ENCODE measurements at places on chromosomes 11 and 22.
A peak's percentile ranks its signal among the peaks of the same experiment; 100 is the strongest.

- DNase-seq, result peak; percentile 49
Observed at GRCh38 chr11:92180664-92181251, 43.9 kb upstream of the FAT3 start.

- peak; percentile 45 for DNase-seq
Observed at GRCh38 chr11:23112987-23113886, 253.0 kb upstream of the CCDC179 start.

- peak; percentile 30 for DNase-seq
Observed at GRCh38 chr11:95398437-95399112, 167.6 kb upstream of the SESN3 start.

DNA sequence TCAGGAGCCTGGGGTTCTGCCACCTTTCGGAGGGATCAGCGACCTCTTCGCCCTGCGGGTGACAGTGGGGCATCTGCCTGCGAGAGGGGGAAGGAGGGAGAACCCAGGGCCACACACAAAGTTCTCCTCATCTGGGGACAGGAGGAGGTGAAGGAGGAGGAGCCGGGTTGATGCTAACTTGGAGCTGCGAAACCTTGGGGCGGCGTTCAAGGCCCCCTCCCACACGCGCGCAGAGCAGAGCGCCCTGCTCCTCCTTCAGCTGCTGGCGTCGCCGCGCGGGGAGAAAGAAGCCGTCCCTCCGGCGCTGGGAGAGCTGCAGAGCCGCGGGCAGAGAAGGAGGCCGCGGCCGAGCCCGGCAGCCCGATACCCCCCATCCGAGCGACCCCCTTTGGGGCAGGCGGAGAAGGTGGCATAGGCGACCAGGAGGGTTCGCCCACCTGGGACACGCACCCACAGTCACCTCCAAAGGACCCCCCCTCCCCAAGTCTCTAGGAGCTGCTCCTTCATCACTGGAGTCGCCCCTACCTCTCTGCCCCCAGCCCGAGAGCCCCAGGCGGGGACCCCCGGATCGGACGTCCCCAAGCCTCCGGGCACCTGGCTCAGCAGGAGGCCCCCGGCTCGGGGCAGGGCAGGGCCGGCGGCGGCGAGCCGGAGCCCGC lies at the start of gene RASD2:
Gene RASD2 (plus strand): TSS at position 237 of the 659 bp plus-strand sequence. CDS start 5,979 bp downstream, outside the sequence.
- DNase-seq, result peak; percentile 28

- no peak for DNase-seq
Observed at GRCh38 chr11:90321018-90321417, 98.2 kb upstream of the CHORDC1 start.

- DNase-seq, result peak; percentile 1
Observed at GRCh38 chr11:6799402-6799801, at the start of gene OR6A2. OR6A2 (minus strand) TSS chr11:6799689; CDS start chr11:6795708, 3,981 bp downstream.

DNA sequence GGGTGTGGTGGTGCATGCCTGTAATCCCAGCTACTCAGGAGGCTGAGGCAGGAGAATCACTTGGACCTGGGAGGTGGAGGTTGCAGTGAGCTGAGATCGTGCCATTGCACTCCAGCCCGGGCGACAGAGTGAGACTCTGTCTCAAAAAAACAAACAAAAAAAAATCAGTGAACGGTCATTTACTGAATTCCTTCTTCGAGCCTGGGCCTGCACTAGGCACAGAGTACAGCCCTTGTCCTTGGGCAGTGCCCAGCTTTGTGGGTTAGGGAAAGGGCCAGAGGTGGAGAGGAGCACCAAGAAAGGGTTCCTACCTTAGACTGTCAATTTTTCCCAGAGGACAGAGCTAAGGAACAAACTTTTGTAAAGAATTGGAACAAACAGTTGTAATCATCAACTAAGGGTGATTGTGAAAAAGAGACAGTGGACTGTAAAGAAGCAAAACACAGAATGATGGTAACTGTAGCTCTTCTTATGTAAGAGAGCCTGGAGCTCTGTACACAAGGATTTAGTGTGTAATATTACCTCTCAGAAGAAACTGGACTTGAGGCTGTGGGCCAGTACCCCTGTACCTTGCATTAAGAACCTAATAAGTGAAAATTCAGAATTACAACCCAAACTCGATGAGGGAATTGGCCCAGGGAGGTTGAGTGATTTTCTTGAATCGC lies 10.8 kb downstream of the GVQW3 start:
- DNase-seq, result no peak

- DNase-seq, result no peak
Observed at GRCh38 chr11:26571861-26572654, at the start of gene MUC15. MUC15 (minus strand) TSS chr11:26572263; CDS start chr11:26567094, 5,169 bp downstream.

DNA sequence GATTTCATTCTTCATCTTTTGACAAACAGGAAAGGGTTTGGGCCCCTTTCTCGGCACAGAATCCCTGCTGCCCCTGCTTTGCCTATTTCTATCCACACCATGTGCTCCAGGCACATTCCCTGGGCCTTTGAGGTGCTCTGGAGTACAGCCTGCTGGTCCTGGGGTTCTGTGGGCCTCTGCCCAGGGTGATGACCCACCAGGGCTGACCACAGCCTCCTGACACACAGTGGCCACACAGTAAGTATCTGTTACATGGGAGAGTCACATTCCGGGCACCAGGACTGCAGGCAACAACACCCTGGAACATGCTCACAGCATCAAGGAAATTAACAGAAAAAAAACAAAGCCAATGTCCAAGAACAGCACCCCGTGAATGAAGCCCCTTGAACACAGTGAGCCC lies 39.1 kb downstream of the SCUBE2 start:
- no peak for DNase-seq

DNA sequence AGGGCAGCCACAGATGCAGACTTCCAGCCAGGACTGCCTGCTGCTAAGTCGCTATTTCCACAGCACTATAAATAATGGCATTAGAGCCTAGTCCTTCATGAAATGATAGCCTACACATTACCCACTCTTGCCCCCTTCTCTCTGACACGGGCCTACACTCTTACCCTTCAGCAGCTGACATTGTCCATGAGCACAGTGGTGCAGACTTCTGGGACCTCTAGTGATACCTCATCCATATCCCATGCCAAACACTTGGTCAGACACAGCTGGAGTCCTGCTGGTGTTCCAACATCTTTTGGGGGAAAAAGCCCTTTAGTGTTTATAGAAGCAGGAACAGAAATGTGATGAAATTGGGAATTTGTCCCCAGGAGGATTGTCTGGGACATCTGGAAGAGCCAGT lies 43.4 kb upstream of the RAB1B start:
- no peak for DNase-seq

DNA sequence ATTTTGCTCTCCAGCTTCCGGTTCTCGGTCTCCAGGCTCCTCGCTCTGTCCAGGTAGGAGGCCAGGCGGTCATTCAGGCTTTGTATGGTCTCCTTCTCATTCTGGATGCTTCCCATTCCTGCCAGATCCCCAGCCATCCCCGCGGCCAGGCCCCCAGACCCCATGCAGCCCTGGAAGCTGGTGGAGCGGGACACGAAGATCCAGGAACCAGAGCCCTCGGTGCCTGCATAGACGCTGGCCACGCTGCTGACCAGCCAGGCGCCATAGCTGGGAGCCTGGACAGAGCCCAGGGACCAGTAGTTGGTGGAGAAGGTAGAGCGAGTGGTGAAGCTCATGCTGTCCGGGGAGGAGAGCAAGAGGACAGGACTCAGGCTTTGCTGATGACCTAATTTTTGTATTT lies 11.8 kb downstream of the KLHL22 start:
- no peak for DNase-seq

DNA sequence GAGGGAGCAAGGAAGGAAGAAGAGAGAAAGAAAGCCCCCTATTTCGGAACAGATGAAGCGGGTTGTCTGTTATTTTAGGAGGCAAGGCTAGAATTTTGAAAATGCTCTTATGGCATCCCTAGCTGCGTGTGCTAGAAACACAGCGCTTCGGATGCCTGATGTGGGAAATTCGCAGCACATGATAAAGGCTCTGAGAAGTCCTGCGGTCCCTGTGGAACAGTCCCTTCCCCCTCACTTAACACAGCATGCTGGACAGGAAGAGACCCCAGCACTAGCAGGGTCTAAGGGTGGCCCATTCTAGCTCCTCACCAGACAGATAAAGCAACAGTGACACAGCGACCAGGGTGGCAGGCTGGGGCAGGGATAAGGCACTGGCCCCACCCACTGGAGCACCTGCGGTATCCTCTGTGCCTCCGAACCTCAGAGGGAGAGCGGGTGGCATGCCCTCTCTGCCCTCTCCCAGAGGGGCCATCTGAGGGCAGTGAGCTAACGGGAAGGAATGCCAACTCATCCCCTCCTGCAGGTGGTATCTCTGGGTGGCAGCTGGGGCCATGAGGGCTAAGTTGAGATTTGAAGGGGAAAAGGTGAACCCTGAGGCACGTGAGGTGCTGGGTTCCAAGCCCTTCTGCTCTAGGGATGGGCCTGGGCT lies 75.7 kb downstream of the SCUBE1 start:
- no peak for DNase-seq

DNA sequence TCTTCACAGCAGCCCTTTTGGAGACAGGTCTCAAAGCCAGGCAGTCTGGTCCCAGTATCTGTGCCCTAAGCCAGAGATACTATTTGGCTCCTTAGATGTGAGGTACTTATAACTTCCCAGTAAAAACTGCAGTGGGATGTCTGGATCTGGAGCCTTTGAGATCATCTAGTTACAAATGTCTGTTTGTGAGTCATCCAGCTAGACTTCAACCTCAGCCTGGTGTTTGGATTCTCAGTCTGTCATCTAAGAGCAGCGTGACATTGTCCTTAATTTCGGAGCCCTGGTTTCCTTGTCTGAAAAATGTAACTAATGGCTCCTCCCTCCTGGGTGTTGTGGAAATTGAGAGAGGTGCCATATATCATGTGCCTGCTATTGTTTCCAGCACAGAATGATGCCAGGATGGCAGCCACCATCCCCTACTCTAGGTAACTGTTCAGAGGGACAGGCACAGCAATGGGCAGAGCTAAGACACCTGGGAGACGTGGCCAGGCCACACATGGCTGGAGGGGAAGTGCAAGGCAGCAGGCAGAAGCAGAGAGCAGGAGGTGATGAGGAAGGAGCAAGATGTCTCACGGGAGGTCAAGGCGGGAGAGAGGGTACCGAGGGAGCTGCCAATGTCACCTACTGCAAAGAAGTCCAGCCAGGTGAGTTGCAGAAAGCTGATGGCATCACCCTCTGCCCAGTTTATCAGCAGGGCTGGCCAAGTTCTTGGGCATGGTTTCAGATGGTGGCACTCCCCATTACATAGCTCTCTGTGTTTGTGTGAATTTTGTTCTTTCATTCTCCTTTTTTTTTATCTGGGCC lies 20.6 kb upstream of the ST3GAL4 start:
- DNase-seq, result peak; percentile 79
